Left hindlimb (tissue), 1 donor: ENCODE measurements at places on chromosomes 5 and 9.

DNA sequence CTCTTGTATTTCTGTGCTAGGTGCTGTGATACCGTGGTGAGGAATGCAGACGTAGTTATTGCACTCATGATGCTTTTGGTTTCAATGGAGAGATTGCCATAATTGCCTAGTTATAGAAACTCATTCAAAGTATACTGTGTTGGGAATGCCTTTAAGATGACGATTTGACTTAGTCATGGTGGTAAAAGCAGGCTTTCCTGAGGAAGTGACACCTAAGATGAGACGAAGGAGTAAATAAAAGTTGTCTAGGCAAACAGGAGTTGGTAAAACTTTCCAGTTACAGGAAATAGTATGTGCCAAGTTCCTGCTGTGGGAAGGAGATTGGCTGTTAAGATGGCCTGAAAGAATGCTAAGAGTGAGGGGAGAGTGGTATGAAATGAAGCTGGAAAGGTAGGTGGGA lies 48.1 kb downstream of the FOCAD start:
- no peak for DNase-seq

- DNase-seq: no peak
Observed at GRCh38 chr5:17743580-17744435, 109.5 kb downstream of the TAF11L14 start.

DNA sequence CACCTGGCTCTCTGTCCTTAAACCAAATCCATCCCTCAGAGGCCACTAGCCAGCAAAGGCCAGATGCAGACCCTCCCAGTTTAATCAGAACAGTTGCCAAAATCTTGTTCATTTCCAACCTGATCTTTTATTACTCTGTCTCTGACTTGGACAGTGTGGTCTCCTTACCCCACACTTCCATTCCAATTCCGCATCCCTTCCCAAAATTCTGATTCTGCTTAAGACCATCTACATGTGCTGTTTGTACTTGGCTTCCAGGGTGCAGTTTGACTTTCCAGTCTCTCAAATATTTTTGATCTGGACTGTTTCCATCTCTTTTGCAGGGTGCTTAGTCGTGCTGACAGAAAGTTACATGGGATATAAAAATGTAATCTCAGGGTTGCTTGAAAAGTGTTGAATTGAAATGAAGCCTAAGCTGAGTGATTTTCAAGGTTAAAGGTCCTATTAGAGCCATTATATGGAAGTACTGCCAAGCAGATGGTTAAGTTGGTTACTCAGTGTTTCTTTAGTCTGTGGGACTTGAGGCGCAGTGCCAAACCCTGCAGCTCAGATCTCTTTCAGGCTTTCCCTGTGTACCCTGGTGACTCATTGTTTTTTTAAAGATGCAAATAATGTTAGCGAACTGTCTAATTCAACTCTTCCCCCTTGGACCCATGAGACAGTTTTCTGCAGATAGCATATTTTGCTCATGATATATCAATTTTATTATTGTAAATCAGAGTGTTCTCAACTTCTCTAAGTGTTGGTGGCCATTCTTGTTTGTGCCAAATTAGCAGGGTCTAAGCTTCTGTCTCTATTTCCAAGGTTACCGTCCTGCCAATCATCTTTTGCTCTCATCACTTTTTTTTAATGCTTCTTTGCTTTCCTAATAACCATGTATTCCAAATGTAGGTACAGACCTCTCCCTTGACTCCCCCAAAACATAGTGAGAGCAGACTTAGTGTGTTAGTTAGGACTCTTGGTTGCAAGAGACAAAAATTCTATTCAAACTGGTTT lies 18.2 kb upstream of the DCP2 start:
- peak; percentile 82 for DNase-seq

DNA sequence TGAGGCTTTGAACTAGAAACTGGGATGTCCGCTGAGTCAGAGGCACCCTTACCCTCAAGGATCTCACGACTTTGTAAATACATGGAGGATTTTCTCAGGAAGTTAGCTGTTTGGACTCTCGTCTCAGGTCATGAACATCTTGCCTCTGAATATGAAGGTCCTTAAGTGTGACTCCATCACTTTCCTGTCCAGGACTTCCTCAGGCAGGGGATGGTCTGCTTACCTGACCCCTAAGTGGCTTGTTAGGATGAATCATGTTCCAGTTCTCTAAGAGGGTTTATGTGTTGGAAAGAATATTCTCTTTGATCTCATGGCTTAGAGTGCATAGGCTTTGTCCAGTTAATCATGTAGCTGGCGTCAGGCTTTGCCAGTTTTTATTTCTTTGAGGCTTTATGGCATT lies 511.7 kb upstream of the KLF4 start:
- no peak for DNase-seq

- peak; percentile 28 for DNase-seq
Observed at GRCh38 chr5:23450187-23450586, 57.2 kb upstream of the PRDM9 start.

DNA sequence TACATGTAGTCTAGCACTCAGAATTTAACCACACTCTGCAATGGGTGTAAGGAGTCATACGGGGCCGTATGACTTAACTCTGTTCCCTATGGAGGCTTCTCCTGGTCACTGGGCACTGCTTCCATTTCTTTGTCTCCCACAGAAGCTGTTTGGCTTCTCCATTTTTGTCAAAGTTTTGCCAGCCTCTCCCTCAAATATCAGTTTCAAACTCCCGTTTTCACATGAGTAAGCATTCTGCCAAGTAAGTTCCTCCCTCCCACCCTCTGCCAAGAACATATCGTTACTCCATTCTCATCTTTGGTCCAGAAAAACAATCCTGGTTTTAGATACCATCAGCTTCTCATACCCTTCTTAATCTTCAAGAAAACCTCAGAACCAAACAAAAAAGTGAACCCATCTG lies 6.1 kb downstream of the AFAP1L1 start:
- no peak for DNase-seq

GRCh38 chr9:93260263-93261066 lies 76.5 kb downstream of the WNK2 start:
- DNase-seq: no peak

- DNase-seq: no peak
Observed at GRCh38 chr9:122453677-122454135, 24.0 kb downstream of the OR1J1 start.

- DNase-seq: no peak
Observed at GRCh38 chr5:144281784-144282183, 111.1 kb downstream of the KCTD16 start.

DNA sequence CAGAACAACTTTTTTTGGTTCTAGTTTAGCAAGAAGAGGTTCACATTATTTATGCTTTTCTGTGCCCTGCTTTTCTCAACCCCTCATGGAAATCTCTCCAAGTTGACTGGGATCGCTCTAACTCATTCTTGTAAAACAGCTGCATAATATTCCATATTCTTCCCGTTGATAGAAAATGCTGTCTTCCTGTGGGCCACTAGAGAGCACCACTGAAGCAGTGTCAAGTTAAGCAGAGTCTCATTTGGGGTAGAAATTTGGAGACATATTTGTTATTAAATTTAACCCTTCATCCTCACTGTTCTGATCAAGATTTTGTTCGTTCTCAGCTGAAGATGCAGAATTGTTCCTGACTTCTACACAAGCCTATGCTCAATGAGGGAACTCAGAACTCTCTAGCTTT lies 140.1 kb downstream of the CEMIP2 start:
- DNase-seq: no peak

- no peak for DNase-seq
Observed at GRCh38 chr5:7517006-7517405, 121.1 kb downstream of the ADCY2 start.

- no peak for DNase-seq
Observed at GRCh38 chr9:70668751-70669150, 254.3 kb upstream of the KLF9 start.

GRCh38 chr5:109690975-109691574 lies 1.3 kb downstream of the MAN2A1 start:
- DNase-seq: peak; percentile 84

- no peak for DNase-seq
Observed at GRCh38 chr5:40356248-40356647, 323.5 kb upstream of the PTGER4 start.

GRCh38 chr5:38121420-38121819 lies 136.9 kb upstream of the EGFLAM start:
- DNase-seq: no peak

GRCh38 chr5:56434986-56435385 lies 201.9 kb upstream of the ANKRD55 start:
- no peak for DNase-seq

GRCh38 chr9:37300620-37301019 lies 121.9 kb upstream of the GRHPR start:
- DNase-seq: no peak

DNA sequence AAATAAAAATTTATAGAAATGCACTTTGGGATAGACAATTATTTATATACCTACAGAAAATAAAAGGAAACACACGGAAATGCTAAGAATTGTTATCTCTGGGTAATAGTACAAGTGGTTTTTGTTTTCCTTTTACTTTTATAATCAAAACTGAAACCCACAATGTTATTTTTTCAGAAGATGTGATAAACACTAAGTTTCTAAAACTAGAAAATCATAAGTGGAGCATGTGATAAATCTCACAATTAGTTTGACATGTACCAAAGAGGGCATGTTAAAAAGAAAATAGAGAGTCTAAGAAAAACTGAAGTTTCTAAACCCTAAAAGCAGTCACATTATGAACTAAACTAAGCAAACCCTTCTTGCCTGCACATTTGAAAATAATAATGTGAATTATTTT lies 61.1 kb downstream of the OXCT1 start:
- DNase-seq: no peak

DNA sequence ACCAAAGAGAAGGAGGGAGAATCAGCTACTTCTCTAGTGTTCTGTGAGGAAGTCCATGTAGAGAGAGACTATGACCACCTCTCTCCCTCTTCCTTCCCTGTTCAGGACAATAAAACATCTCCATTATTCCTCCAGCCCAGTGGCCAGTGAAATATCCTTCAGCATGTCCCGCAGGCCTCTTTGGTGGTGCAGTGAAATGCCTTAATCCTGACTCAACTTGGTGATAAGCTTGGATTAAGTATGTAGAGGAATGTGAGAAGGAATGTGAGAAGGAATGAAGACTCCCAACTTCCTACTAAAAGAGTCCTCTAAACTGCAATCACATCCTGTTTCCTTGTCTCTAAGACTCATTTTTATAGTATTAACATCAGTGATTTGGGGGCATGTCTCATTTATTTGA lies 167.3 kb downstream of the TRPM3 start:
- no peak for DNase-seq

GRCh38 chr9:113631137-113631765 lies 167.7 kb downstream of the RGS3 start:
- DNase-seq: peak; percentile 80

GRCh38 chr5:143683459-143683858 lies 128.5 kb upstream of the HMHB1 start:
- no peak for DNase-seq

- DNase-seq: no peak
Observed at GRCh38 chr9:77084094-77084493, 64.6 kb downstream of the FOXB2 start.

DNA sequence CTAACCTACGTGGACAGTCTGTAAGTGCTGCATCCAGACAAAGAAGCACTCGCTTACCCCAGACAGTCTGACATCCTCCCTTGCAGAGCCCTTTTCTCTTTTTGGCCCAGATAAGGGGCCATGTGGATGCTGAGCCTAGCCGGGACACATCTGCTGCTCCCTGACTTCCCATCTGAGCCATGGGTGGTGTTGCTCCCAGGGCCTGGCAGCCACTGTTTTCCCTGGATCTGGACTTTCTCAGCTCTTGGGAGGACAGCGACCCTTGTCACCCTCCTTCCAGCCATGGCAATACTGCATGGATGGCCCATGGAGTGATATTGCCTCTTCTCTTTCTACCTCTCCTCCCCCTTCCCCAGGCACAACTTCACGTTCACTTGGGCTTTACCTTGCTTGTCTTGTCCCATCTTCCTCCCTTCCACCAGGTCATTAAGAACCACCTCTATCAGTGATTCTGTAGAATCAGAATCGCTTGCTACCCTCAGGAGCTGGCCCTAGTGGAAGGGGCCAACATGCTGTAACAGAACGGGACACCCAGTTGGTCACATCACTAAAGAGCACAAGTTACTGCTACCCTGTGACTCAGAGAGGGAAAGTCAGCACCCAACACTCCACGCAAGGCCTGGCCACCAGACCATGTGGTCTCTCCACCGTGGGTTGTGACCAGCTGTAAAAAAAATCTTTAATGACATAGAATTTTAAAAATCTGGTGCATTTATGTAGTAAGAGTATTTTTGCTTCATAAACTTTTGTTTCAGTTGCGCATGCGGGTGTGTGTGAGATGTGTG lies 4.4 kb downstream of the NEURL1B start:
- DNase-seq: no peak

DNA sequence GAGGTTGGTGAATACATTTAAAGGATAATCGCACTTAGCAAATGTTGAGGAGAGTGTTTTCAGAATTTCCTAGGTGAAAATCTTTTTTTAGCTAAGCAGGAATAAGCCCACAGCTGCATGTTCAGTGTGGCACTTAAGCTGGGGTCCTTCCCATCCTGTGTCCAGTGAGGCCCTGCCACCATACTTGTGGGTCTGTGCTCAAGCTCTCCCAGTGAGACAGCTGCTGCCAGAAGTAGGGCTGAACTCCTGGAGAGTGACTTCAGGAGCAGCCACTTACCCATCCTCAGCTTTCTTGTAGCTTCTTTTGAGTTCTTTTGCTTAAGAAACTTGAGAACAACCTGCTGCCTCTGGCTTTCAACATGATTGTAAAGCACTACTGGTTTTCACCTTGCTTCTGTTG lies 110.0 kb upstream of the DHFR start:
- DNase-seq: no peak

- DNase-seq: no peak
Observed at GRCh38 chr9:15512204-15512603, 1.4 kb upstream of the PSIP1 start.

- DNase-seq: no peak
Observed at GRCh38 chr5:154534457-154535050, 56.5 kb upstream of the HAND1 start.

DNA sequence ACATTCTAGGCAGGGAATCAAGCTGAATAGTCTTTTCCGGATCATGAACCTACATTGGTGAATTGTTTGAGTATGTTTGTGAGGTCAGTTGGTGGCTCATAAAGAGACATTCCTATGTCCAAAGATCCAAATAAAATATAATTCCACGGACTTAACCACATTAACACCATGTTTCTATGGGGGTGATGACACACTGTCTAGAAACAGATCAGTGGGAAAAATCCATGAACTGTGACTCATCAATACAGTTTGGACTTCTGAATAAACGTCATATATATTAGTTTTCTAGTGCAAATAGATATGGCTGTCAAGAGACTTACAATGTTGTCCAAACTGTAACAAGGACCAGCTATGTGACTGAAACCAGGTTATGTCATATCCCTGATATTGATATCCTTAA lies 509.9 kb upstream of the TYRP1 start:
- no peak for DNase-seq

GRCh38 chr9:137679249-137679648 lies 60.4 kb downstream of the EHMT1 start:
- DNase-seq: no peak

- no peak for DNase-seq
Observed at GRCh38 chr5:133863857-133864585, 104.4 kb downstream of the C5orf15 start.

DNA sequence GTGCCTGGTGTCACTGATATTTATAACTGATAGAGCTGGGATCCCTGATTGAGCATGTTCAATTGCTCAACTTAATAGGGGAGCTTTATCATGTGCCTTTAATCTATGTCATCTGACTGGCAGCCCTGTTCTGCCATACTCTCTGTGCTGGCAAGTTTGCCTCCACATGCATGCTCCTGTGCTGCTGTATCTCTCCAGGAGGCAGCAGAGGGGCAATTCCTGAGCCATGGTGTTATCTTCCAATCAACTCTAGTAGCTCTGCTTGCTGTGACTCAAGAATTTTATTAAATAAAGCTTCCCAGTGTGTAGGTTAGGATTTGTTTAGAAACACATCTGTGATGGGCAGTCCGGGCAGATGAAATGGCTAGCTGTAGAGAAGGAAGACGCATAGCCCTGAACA lies 642.0 kb downstream of the KIF4B start:
- no peak for DNase-seq
